GM12891 (cell line): ENCODE measurements at places on chromosomes 6 and 20.

GRCh38 chr6:166625356-166625755, 1.7 kb downstream of the RPS6KA2 start:
- DNase-seq: no peak

DNA sequence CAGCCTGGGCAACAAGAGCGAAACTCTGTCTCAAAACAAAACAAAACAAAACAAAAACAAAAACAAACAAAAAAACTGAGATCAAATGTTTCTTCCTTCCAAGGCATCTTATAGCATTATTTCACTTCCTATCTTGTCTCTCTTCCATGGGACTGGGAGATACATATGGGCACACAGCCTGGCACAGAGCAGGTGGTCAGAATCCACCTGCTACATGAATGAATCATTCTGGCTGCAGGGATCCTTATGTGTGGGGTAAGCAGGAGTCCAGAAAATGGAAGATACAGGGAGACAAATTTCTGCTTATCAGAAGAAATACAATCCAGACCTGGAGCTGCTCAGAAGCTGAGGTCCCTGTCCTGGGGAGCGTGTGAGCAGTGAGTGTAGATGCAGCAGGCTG, 18.2 kb upstream of the CCM2L start:
- DNase-seq: no peak

GRCh38 chr6:12590901-12591300, 125.7 kb upstream of the PHACTR1 start:
- DNase-seq: no peak

DNA sequence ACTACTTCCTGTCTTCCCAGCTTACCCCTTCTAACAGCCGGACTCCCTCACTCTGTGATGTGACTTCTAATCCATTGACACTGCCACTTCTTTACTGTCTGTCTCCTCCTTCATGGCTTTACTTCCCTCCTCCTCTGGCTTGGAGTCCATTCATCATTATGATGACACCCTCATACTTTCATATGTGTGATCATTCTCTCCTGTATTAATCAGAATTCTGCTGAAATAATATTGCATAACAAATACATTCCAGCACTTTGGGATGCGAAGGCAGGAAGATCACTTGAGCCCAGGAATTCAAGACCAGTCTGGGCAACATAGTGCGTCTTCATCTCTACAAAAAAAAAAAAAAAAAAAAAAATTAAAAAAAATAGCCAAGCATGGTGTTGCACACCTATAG, 147.9 kb upstream of the BTBD3 start:
- DNase-seq: no peak

DNA sequence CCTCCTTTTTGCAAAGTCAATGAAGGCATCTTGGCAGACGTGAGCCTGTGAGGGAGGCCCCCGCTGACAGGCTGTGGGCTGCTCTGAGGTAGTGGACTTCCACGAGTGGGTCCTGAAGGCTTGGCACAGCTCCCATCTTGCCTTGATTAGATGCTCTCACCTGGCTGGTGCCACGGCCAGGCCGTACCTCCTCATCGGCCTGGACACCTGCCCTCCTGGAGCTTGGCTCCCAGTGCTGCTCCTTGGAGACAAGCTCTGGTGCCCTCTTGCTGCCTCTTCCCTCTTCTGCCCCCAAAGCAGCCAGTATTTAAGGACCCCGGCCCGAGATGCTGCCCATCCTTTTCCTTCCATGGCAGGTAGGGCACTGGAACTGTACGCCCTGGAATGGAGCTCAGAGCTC, 93.5 kb downstream of the ERMARD start:
- DNase-seq: no peak

DNA sequence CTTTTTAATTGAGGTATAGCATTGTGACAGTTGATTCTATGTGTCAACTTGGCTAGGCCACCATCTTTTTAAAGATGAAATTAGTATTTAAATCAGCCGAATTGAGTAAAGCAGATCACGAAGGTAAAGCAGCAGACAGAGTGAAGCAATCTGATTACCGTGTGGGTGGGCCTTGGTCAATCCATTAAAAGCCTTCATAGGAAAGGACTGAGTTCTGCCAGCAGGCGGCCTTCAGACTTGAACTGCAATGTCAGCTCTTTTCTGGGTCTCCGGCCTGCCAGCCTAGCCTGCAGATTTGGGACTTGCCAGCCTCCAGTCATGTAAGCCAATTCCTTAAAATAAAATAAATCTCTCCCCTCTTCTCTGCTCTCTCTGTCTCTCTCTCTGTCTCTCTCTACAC, 22.4 kb upstream of the TGM2 start:
- DNase-seq: no peak

DNA sequence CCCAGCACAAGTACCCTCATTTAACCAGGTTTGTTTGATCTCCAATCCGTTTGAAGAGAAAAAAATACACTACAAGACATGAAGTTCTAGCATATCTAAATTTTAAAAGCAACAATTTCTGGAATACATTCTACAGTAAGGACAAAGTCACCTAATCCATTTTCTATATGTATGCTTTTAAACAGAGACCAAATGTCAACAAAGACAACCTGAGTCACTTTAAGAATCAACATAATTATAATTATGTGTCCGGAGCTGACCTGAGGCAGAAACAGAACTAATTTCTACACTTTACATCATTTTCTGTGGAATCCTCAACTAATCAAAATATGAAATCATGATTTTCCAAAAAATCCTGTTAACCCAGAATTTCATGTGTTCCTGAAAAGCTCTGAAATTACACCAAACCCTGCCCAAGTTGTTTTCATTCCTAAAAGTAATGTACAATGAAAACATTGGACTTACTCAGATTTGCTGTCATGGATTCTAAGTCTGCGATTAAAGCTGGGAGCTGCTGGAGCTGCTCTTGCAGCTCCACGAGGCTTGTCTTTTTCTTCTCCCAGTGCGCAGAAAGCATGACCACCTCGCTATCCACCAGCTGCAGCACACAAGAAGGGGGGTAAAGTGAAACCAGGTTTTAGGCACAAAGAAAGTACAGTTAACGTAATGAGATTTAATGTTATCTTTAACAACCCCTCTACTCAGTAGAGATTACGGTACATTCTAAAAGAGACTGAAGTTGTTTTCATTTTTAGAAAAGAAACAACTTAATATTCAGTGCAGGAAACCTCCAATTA, 35.8 kb downstream of the DTNBP1 start:
- no peak for DNase-seq

- DNase-seq: no peak
These were observed 1.3 kb upstream of the CNKSR3 start for GRCh38 chr6:154511791-154512190.
